ENCODE measurements at places on chromosomes 1 and 21.

DNA sequence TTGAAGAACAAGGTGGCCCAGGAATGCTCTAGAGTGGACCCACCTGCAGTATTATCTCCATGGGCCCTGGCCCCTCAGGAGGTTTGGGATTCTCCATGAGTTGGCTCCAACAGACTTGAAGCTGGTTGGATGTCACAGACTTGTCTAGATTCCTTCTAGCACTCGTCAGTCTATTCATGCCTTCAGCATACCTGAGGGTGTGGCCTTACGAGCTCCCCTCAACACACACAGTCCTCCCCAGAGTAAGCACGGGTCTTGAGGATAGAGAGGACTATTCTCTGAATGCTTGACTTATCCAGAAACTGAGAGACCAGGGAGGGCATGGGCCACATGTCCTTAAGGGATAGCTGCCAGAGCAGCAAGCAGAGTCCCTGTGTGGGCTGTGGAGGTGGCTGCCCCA is 45.9 kb upstream of the COL6A1 start:
- DNase-seq: no peak

- DNase-seq: no peak
Observed at GRCh38 chr1:162316187-162316586, 60.5 kb downstream of the SPATA46 start.

- DNase-seq: no peak
Observed at GRCh38 chr1:102776071-102776470, 332.3 kb downstream of the COL11A1 start.

GRCh38 chr1:182211386-182211785 is 149.9 kb upstream of the ZNF648 start:
- DNase-seq: no peak

DNA sequence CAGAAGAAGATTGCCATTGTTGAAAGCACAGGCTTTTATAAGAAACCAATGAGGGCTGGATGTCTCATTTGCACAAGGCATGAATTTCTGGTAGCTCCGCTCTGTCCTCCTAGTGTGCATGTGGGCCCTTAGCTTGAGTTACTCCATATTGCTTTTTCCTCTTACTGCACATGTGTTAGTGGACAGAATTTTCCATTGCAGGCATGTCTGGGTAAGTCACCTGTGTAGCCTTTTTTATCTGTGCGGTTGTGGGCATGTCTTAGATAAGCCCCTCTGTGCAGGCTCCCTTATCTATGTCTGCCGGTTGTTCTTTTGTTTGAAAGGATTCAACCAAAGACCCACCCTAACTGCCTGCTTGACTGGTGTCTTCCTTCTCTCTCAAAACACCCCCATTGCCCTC is 7.2 kb upstream of the CLCA1 start:
- DNase-seq: no peak

DNA sequence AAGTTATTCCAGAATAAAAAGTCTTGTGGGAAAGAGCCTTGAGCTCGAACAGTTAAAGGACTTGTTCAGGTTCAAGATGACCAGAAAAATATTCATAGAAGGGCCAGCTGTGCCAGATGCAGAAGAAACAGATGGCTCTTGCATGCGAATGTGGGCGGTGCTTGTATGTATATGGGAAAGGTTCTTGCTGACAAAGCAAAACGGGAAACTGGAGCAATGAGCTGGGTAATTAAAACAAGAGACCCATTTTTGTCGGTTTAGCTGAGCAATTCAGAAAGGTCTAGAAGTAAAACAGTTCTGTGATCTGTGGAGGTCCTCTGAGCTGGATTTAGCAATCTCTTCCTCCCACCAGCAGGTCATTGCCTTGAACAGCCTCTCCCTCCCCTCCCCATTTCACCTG is 107.2 kb upstream of the MARK1 start:
- no peak for DNase-seq

- no peak for DNase-seq
Observed at GRCh38 chr1:186927884-186928283, 99.1 kb downstream of the PLA2G4A start.

- no peak for DNase-seq
Observed at GRCh38 chr1:3541465-3541864, 69.8 kb downstream of the MEGF6 start.

DNA sequence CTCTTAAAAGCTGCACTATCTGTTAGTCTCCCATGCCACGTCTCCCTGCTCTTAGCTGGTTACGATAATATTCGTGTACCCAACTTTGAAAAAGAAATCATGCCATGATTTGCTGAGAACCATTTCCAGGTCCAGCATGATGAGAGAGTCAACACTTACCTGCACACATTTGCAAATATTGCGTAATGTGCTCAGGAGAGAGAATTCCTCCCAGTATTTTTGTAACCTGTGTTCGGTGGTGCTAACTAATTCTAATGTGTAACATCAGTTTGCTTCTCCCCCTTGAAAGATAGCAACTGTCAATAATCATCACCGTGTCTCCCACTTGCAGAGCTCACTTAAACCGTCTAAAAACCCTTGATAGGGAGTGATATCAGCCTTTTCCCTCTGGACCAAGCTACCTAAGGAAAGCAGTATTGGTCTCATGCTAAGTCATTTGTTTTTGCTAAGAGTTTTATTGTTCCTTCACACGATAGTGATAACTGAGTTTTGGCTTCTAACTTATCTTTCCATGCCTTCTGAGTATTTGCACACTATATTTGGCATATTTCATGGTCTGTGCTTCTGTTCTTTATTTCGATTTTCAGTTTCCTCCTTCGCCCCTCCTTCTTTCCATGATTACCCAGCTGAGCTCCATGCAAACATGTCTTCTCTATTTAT is 61.1 kb upstream of the IRF2BP2 start:
- DNase-seq: no peak

GRCh38 chr1:31637915-31638673 is 6.6 kb downstream of the PEF1 start:
- no peak for DNase-seq

- no peak for DNase-seq
Observed at GRCh38 chr1:36328713-36329112, 5.3 kb upstream of the EVA1B start.

- DNase-seq: no peak
Observed at GRCh38 chr1:185438936-185439335, 121.9 kb upstream of the IVNS1ABP start.

GRCh38 chr1:193313354-193314140 is 127.1 kb upstream of the B3GALT2 start:
- DNase-seq: no peak

- DNase-seq: no peak
Observed at GRCh38 chr1:160007577-160008200, 24.1 kb downstream of the PIGM start.

DNA sequence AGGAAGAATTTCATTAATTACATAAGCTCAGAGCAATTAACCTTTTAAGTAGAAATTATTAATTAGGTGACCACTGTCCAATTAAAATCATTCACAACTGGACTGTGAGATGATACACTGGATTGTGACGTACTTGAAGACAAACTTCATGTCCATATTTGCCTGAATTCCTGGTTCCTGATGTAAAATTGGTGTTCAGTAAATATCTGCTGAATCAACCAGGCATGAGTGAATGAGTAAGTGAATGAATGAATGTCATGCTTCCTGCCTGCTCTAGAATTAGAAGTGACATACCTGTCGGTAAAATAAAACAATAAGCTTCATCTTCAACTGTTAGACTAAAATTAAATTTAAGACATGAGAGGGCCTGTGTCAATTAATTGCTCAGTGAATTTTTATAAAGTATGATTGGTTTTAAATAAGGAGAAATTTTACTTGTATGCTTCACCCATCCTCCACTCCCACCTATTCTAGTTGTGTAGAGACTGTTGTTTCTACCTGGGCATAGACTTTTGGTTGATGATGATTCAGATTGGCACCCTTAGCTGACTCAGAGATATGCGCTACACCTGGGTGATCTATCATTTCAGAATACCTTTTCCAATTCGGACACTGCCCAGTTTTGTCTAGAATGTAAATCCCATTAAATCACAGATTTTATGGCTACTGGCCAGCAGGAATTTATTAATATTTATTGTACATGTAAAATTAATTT is 56.9 kb upstream of the PTGS2 start:
- DNase-seq: no peak

DNA sequence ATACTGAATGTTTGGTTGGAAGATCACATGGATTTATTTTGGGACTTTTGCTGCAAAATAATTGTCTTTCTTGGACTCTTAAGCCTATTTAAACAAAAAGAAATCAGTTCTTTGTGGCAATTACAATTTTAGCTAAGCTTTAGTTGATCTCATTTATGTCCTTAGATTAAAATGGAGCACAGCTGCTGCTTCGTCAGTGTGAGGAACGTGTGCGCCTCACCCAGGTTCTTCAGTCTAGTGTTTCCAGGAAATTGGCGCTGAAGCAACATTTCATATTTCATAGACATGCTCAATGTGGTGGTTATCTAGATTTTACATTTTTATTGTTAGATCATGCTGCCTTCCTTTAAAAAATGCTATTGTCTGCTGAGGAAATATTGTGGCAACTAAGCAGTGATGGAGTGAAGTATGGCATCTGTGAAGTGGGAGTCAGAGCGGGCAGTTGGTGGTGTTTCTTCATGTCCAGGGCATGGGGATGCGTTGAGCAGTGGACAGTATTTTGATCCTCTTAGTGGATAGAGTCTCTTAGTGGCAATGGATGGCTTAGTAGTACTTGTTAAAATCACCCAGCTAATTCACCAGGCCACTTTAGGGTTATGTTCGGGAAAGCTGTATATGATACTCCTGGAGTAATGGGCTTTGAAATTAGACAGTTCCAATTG is 5.6 kb downstream of the DDI2 start:
- no peak for DNase-seq

DNA sequence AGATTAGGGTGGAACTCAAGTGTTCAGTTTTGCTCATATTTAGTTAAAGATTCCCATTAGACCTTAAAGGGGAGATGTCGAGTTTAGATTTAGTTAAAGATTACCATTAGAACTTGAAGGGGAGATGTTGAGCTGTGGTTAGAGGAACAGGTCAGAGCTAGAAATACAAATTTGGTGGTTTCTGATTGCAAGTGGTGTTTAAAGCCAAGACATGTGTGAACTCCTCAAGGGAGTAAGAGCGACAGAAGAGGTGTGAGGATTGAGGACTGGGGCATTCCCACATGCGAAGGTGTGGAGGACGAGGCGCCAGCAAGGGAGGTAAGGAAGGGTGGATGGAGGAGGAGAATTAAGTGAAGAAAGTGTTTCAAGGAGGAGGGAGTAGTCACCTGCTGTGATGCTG is 168.6 kb downstream of the IER5 start:
- DNase-seq: no peak

DNA sequence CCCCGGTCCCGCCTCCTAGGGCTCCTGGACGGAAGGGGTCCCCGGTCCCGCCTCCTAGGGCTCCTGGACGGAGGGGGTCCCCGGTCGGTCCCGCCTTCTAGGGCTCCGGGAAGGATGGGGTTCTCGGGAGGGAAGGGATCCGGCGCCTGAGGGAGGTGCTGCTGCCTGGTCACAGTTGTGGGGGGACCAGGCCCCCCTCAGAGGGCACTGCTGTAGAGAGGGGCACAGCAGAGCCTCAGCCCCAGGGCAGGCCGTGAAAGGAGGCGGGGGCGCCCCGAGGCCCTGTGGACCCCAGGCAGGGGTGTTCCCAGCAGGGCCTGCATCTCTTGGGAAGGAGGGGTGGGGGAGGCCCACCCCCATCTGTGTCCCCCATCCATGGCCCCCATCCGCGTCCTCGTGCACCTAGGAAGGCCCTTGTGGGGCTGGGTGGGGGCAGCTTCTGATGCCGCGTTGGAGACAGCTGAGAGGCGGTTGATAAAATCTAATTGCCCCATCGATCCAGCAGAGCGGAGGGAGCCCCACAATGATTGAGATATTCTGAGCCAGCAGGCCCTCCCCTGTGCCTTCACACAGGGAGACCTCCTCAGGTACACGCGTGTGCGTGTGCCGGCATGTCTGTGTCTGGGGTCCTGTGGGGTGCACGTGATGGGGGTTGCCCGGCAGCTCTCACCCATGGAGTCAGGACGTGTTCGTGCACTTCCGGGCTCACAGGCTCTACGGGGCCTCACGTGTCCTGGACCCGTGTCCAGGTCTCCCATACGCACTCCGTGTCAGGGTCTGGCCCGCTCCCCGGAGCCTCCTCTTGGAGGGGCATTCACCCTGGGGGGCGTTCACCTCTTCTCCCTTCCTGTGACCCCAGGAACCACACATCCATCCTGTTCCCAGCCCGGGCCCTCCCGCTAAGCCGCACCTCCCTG is 12.9 kb downstream of the SAMD11 start:
- no peak for DNase-seq

DNA sequence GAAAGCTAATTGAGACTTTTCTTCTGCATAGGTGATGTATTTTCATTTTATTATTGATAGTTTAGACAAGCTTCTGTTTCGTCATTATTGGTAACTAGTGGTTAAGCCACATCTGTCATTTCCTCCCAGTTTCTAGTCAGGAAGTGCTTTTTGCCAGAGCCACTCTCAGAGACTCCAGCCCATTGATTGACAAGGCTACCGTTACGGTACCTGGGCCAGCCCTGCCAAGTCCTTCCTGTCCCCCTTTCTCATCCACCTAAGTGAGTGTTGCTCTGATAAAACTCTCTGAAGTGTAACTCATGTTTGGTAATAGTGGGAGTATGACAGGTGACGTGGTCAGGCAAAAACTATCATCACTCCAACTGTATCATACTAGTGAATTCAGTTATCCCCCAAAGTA is 29.6 kb upstream of the AGL start:
- DNase-seq: no peak

DNA sequence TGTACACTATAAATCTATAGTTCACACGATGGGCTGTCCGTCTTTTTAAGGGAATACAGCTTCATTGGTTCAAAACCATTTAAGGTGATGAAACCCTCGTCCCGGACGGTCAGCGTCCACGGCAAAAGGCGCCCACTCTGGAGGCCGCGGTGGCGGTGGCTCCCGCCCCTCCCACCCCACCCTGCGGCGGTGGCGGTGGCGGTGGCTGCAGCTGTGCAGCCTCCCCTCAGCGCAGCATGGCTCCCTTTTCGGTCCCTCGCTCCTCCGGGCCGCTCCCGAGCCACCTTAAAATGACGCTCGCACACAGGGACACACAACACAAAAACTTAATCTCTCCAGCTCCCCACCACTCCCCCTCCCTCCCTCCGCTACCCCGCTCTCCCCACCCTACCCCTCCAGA is 69.1 kb downstream of the WLS start:
- DNase-seq: no peak

- no peak for DNase-seq
Observed at GRCh38 chr1:52759908-52760307, 33.7 kb downstream of the ZYG11B start.

DNA sequence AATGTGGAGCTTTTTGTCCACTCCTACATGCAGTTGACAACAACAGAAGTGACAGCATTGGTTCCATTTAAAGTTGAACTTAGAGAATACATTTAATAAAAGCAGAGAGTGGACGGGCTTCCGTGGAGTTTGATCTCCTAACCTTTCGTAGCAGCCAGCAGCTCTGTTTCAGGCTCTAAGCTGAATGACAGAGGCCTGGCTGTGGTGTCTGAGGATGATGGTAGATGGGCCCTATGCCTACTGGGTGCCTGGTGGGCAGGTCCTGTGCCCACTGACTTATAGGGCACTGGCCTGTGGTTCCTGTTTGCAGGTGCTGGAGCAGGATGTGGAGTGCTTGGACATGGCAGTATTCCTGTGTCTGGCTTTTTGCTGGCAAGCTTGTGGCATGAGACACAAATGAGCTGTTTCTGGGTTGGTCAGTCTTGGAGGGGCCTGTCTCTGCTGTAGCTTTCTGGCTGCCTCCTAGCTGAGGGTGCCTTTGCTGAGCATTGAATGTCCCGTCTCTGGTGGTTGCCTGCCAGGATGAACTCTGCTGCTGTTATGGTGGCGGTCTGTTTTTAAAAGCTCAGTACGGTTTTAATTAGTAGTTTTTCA is 54.6 kb downstream of the PRDM2 start:
- no peak for DNase-seq

GRCh38 chr21:42201615-42202161 is 17.3 kb upstream of the ABCG1 start:
- no peak for DNase-seq

All from thoracic aorta (tissue), 2 donors.